CD4-positive, alpha-beta T cell treated with Interleukin-1 beta for 1 hour (primary cell): ENCODE measurements at places on chromosomes 16 and 17.

- no peak for DNase-seq
Measured at GRCh38 chr16:51144203-51144602, 6.9 kb downstream of the SALL1 start.

- DNase-seq = no peak
Measured at GRCh38 chr17:68020409-68020756, 15.2 kb upstream of the KPNA2 start.

DNA sequence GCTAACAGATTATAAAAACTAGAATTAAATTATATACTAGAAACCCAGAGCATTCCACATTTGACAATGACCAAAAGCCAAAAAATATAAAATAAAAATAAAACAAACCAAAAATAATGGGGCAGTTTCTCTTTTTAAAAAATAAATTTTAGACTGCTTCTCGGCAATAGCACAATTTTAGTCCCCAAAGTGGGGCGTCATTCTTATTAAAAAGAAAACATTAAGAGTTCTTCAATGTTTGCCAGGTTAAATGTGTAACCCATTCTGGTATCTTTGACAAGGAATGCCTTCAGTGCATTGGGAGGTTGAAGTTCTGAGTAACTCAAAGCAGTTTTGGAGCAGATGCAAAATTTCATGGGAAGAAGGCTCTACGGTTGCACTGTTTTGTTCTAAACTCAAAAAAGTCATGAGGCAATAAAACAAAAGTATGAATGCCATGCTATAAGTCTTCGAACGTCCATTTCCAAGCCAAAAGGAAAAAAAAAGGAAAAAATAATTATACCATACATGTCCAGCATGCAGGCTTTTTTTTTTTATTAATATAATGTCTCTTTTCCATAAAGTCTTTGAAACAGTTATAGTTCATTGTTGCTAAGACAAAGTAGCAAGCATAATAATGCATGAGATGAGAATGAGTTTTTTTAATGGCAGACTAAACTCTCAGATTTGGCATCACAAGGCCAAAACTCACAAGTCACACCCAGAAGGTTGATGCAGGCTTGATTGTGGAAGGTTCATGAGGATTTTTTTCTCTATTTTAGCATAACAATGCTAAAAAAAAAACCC, 3.1 kb downstream of the MAF start:
- no peak for DNase-seq

- DNase-seq = no peak
Measured at GRCh38 chr17:15405058-15405415, 62.4 kb downstream of the CDRT4 start.

- no peak for DNase-seq
Measured at GRCh38 chr16:7025616-7026190, 306.9 kb upstream of the RBFOX1 start.

GRCh38 chr17:18021372-18021771, 17.6 kb downstream of the ATPAF2 start:
- no peak for DNase-seq

DNA sequence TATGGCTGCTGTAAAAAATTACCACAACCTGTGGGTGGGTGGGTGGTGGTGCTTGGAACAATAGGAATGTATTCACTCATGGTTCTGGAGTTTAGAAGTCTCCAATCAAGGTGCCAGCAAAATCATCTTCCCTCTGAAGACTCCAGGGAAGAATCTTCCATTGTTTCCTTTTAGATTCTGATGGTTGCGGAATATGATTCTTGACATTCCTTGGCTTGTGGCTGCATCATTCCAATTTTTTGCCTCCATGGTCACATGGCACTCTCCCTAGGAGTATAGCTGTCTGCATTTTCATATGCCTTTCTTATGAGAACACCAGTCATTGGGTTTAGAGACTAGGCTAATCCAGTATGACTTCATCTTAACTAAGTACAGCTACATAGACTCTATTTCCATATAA, 401.0 kb downstream of the HS3ST3B1 start:
- DNase-seq = no peak

DNA sequence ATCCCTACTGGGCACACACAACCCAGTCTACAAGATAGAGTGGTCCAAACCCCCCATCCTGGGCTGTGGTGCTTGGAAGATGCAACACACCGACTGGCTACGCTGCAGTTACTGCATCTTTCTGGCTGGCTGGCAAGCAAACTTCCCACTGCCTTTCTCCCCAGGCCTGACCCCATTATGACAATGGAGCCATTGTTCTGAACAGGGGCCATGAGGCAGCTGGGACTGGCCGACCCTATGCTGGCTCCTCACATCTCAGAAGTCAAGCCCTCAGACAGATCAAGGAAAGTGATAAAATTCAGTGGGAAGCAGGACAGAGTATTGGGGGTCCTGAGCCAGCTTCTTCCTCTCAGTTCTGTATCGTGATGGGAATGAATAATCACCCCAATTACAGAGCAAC, 364.1 kb upstream of the ASIC2 start:
- no peak for DNase-seq

DNA sequence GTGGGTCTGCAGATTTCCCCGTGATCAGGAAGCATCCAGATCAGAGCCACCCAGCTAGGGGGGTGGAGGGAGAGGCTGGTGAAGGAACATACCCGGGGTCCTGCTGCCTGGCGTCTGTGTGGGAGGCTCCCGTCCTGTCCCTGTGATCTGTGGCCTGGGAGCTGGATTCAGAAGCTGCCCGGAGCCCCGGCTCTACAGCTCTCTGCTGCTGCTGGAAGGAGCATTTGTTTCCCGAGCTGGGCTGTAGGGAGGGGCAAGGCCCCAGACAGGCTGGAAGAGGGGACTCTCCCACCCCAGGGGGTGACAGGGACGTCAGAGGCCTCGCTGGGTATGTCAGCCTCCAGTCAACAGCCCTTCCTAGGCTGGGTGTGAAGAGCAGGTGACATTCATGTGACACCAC, 10.2 kb downstream of the SOX8 start:
- DNase-seq = no peak

DNA sequence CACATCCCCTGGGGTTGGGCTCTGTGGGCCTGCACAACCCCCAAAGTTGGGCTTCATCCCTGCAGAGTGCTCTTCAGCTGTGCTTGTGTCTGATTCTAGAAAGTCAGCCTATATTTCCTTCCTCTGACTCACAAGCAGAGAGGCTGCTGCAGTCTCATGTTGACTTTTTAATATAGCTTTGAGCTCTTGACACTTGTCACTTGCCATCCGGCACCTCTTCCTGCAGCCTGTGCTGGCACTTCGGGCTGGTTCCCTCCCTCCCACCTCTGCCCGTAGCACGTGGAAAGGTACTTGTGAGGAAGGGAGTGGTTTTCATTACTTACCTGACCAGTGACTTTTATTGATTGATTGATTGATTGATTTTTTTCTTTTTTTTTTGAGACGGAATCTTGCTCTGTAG, 19.0 kb upstream of the JPT2 start:
- no peak for DNase-seq

GRCh38 chr17:19508577-19508867, 25.1 kb upstream of the SLC47A1 start:
- no peak for DNase-seq

GRCh38 chr16:89233678-89234490, 16.4 kb downstream of the ZNF778 start:
- DNase-seq = no peak

DNA sequence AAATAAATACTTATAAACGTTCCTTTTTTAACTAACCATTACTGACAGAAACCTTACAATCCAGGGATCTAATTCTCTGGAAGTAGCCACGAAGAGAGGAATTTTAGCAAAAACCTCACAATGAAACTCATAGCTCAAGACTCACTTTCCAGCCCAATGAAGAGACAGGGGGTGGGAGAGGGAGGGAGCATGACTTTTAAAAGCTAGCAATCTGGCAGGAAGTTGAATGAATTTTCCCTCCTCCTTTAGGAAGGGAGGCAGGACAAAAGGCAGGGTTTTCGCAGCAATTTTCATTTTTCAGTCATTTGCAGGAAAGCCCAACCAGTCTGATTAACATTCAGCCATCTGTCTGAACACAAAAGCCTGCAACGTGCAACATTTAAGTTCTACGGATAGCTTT, 381.5 kb upstream of the PSMD7 start:
- no peak for DNase-seq

- DNase-seq = no peak
Measured at GRCh38 chr17:18027280-18027679, 11.7 kb downstream of the ATPAF2 start.

GRCh38 chr16:57592591-57593003, 35.8 kb upstream of the ADGRG1 start:
- DNase-seq = peak; percentile 75

DNA sequence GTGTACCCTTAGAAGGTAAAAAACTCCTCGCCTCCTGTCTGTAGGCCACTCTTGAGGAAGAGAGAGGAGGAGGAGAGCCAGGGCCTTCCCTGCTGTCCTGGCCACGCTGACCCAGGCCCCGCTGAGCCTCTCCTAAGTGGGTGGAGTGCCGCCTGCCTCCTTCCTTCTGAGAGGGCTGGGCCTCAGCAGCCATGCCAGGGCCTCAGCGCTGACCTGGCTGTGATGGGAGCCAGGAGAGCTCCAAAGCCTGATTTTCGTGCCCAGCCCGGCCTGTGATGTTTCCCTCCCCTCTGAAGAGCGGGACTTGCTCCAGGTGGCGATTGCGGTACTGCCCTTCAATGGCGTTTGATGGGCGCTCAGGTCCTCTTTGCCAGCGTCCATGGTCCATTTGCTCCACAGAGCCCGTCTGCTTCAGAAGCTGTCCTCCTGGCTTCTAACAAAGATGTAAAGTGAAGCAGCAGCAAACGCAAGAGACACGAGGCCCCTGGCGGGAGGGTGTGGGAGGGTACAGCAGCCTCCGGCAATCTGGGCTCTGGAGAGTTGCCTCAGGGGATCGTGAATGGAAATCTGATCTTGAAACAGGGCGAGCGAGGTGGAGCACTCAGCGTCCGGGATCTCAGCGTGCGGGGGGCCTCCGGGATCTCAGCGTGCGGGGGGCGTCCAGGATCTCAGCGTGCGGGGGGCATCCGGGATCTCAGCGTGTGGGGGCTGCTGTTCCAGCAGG, 93.5 kb downstream of the NPIPB11 start:
- DNase-seq = no peak
